ENCODE measurements at places on chromosomes 4 and X.

GRCh38 chr4:138290805-138291204, 48.7 kb upstream of the SLC7A11 start:
- no peak for DNase-seq

GRCh38 chr4:78561677-78562076, 10.1 kb downstream of the ANXA3 start:
- no peak for DNase-seq

DNA sequence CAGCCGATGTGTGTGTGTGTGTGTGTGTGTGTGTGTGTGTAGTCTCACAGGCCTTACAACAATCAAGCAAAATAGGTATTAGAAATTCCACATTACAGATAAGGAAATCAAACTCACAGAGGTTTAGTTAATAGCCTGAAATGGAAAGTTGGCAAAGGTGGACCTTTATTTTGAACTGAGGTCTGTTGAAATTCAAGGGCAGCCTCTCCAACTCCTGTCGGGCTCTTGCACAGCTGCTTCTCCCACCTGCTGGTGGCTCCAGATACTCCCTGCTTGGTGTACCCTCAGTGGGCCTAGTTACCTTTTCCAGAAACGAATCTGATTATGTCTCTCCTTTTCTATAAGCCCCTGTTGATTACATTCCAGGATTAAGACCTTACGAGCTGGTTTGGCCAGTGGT, 195.9 kb downstream of the MGST2 start:
- DNase-seq: no peak

GRCh38 chr4:11514779-11515419, 86.2 kb upstream of the HS3ST1 start:
- no peak for DNase-seq

GRCh38 chr4:71648448-71648847, 135.4 kb downstream of the GC start:
- DNase-seq: no peak

DNA sequence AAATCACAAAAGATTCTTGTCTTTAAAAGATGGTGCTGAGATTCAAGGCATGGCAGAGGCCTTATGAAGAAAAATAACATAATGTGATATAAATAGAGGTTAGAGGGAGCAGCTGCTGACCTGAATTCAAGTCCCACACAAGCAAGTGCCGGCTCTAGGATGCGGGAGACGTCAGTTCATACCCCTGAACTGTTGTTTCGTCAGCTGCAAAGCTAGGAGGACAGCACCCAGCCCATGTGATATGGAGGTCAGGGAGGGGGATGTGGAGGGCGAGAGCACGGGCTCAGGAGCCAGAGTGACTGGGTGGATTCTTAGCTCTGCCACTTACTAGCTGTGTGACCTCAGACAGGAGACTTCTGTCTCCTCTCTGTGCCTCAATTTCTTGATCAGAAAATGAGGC, 77.9 kb downstream of the JAKMIP1 start:
- DNase-seq: no peak

- no peak for DNase-seq
These were observed 701.9 kb upstream of the ACTRT1 start for GRCh38 chrX:128754130-128754529.

DNA sequence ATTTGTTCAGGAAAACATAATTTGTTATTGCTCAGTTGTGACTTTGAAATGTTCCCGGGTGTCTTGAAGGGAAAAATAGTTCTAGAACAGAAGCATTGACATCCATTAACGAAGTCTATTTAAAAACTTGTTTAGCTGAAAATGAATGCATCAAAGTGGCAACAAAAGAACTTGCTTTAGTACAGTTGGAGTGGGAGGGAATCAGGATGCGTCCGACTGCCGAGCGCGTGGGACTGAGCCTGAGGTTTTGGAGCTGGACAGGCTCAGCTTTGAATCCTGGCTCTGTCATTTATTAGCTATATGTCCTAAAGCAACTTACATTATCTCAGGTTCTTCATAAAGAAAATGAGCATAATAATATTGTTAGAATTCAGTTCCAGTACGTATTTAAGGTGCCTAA, 9.0 kb upstream of the ERVMER34-1 start:
- no peak for DNase-seq

GRCh38 chr4:40486534-40486933, 143.1 kb downstream of the RBM47 start:
- DNase-seq: no peak

DNA sequence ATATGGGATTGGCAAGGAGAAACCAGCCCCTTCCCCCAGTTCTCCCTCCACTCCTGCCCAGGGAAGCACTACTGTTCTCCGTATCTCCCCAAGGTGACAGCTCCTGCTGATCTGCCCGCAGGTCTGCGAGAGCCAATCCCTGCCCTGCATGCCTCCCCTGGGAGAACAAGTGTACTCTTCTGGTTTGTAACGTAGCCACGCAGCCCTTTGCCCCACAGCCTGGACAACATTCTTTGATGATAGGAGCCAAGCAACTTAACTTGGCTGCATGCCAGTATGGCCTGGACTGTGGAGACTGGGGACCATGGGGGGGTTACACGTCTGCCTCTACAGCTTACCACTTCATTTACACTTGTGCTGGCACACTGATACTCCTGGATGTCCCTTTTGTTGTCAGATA, 2.0 kb downstream of the STBD1 start:
- no peak for DNase-seq

- DNase-seq: no peak
These were observed 84.5 kb downstream of the NHSL2 start for GRCh38 chrX:71995122-71995521.

Data from stimulated activated CD8-positive, alpha-beta memory T cell treated with anti-CD3 and anti-CD28 coated beads, Interleukin-2, amount 100 ng/mL, for 1 hour (primary cell).